ENCODE measurements at places on chromosomes 5 and 9. TPM values are rescaled to one million over a fixed set of nuclear protein-coding genes. Genes with fewer than 3 reads are reported as not detected.

CDKN2B-AS1 gene
- 1.2 TPM for total RNA-seq

USP20 gene
- total RNA-seq: 17.2 TPM

DBH gene
- not detected for total RNA-seq

ADGRV1 gene
- not detected for total RNA-seq

CD180 gene
- 0.06 TPM for total RNA-seq

AGXT2 gene
- not detected for total RNA-seq

RNF38 gene
- total RNA-seq: 12.5 TPM

PCDHB11 gene
- total RNA-seq: 0.34 TPM

VLDLR gene
- 4.2 TPM for total RNA-seq

ACOT12 gene
- total RNA-seq: not detected

PHF24 gene
- 0.06 TPM for total RNA-seq

FBLL1 gene
- 0.29 TPM for total RNA-seq

SPATA31E1 gene
- total RNA-seq: not detected

DAB2IP gene
- 5.8 TPM for total RNA-seq

DCP2 gene
- 30.4 TPM for total RNA-seq

GARIN3 gene
- not detected for total RNA-seq

C9orf50 gene
- 0.12 TPM for total RNA-seq

C6 gene
- 20.7 TPM for total RNA-seq

PCBD2 gene
- 3.3 TPM for total RNA-seq

SCGB3A2 gene
- not detected for total RNA-seq

CNTFR gene
- 0.56 TPM for total RNA-seq

KIF4B gene
- not detected for total RNA-seq

FKBP15 gene
- total RNA-seq: 14.3 TPM

GZMA gene
- not detected for total RNA-seq

SPATA6L gene
- total RNA-seq: not detected

ANKRD18A gene
- total RNA-seq: not detected

CDK5RAP2 gene
- 153 TPM for total RNA-seq

PDE6A gene
- total RNA-seq: not detected

PSMB7 gene
- total RNA-seq: 180 TPM

All from cardiac ventricle fibroblast (primary cell).